CD4-positive, alpha-beta T cell treated with Interferon gamma for 1 hour (primary cell): ENCODE measurements at places on chromosomes 7 and 10.
A peak's percentile ranks its signal among the peaks of the same experiment; 100 is the strongest.

DNA sequence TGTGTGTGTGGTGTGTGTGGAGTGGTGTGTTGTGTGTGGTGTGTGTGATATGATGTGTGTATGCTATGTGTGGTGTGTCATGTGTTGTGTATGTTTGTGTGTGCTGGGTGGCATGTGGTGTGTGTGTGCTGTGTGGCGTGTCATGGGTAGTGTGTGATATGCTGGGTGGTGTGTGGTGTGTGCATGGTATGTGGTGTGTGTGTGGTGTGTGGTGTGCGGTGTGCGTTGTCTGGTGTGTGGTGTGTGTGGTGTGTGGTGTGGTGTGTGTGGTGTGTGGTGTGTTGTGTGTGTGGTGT, 37.5 kb upstream of the DNAJB6 start:
- DNase-seq, result no peak

DNA sequence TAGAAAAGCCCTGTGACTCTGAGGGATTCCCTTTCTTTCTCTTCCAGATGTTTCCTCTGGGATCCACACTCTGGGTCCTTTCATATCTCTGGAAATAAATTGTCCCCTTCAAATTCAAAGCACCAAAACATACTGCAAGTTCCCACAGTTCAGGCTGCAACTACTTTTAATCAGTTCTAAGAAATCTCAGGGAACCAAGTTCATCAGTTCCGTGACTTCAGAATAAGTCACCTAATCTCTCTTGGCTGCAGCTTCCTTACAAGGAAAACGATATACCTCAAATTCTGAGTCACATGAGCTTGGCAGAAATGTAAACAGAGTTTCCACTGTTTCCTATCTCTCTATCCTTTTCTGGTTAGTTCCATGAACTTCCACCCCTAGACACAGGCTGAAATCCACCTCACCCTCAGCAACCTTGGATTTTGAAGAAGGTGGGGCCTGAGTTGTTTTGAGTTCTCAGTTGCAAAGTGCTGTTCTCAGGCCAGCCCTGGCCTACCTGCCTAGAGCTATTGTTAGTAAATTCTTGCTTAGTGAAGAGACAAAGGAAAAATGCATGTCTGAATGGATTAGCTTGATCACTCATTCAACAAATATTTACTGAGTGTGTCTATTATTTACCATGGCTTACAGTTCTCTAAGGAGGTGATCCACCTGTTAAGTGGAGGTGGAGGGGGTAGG, 59.3 kb upstream of the IL6 start:
- no peak for DNase-seq

DNA sequence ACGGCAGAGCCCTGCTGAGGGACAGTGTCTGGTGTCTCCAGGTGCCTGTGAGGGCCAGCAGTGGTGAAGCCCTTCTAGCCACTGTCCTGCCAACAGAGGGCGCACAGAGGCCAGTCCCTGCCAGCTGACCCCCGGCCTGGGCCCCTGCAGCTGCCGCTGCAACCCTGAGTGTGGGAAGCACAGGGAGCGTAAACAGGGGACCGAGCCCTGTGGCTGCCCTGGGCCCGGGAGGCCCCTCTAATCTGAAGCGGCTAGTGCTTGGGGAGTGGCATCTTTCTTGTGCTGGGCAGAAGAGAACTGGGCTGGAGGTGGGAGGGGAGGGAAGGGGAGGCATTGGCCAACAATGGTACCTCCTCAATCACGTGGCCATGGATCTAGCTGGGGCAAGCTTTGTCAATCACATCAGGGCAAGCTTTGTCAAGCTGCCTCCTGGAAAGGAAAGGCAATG, 34.6 kb downstream of the TRIM8 start:
- DNase-seq, result peak; percentile 30

DNA sequence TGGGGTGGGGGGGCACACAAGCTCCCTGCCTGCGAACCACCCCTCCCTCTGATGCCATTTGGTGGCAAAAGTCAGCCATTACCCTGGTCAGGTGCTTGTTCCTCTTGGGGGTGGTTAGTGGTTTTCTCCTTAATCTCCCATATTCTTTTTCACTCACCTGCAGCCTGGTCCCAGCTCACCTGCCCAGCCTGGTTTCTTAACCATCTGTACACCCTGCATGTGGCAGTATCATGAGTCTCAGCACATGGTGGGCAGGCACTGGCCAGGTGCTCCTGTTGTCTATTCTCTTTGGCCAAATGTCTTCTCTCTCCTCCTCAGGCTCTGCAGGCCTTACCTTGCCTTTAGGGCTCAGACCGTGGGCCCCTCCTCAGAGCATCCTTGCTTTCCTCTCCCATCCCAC, 30.5 kb downstream of the OGDH start:
- no peak for DNase-seq

DNA sequence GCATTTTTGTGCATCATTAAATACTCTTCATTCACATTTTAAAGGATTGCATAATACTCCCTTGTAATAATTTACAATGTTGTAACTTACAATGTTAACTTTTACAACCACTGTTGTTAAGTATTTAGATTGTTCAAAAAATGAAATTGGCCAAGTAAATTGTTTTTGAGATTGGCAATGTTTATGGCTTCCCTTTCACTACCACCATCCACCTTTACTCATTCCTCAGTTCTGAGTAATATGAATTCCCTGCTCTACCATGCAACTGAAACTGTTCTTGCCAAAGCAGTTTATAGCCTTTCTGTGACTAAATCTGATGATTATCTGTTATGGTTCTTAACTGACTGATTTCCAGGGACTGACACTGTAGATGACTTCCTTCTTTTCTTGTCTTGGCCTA, 80.5 kb upstream of the TMEM106B start:
- DNase-seq, result no peak

GRCh38 chr7:12637819-12638592, 49.4 kb upstream of the ARL4A start:
- DNase-seq, result no peak

DNA sequence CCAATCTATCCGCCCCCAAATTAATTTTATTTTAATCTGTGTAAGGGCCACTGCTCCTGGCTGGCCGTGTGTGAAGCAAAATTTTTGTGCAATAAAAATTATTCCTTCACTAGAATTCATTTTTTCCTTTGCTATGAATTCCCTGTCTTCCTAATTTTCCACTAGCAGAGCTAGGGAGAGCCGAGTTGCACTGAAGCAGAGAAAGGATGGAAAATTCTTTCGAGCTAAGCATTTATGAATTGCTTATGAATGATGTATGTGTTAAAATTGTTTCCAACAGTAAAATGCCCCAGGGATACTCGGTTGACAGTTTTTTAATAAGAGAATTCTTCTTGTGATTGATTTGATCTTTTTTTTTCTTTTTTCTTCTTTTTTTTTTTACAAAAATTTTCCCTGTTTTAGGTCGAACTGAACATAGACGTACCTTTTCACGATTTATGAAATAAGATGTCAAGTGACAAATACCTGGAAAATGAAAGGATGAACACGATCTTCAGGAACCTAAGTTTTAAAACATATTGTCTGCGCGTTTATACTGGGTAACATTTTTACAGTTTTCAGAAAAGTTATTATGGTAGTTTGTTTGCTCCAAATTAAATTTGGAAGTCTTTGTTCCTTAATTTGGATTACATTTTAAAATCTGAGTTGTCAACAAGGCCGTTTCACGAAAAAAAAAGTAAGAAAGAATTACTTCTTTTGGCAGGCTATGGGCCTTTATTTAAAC, 288.8 kb upstream of the NFE2L3 start:
- no peak for DNase-seq

DNA sequence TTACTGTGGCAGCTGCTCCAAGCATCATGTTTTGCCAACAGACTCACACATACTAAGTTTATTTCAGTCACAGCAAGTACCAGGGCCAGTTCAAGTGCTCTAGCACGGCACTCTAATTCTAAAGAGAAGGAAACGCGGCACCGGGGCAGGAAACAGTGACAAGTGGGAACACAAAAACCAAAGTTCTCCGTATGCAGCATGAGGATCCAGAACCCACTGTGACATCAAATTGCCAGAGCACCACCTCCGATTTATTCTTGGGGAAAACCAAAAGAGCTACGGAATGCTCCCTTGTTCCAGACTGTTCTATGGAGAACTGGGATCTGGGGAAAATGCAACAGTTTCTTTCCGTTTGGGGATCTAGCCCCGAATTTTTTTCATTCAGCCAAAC, 448 bp upstream of the PTER start:
- DNase-seq, result peak; percentile 3

DNA sequence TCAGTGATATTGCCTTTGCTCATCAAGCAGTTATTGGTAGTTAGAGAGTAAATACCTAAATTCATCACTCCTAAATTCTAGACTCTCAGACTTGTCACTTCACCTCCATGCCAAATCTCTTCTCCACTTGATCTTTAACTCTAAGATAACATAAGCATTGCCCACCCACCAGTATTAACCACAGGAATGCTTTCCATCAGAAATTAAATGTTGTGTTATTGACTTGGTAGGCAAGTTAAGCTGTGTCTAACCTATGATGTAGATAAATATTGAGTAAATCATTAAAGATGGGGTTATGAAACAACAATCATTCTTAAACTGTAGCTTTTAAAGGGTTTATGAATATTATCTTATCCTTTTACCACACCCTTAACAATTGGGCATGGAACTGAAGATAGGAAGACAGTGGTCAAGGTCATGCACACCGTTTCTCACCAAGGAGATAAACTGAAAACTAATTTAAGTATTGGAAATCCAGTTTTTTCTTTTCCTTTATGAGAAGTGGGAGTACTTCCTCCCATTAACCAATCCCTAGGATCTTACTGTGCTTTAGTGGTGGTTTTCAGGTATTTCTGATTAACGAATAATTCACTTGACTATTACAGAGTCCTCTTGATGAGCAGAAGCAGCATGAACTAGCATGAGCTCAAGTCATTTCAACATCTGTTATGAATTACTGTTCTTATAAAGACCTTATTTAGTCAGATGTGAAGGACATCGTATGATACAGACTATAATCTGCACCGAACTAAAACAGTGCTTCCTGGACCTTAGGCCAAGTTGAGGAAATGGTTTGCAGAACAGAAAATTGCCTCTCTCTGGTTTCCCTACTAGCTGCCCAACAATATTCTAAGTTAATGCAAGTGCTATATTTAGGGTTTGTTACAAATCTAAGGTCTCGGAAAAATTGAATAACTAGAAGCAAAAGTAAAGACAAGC, 142.0 kb downstream of the LCOR start:
- DNase-seq, result no peak

- no peak for DNase-seq
Observed at GRCh38 chr7:40232242-40232893, 97.6 kb downstream of the SUGCT start.

GRCh38 chr10:128612195-128612594, 486.0 kb upstream of the MKI67 start:
- no peak for DNase-seq

- no peak for DNase-seq
Observed at GRCh38 chr10:73043766-73044377, 52.8 kb downstream of the P4HA1 start.

GRCh38 chr10:235915-236314, 100.7 kb downstream of the ZMYND11 start:
- no peak for DNase-seq

DNA sequence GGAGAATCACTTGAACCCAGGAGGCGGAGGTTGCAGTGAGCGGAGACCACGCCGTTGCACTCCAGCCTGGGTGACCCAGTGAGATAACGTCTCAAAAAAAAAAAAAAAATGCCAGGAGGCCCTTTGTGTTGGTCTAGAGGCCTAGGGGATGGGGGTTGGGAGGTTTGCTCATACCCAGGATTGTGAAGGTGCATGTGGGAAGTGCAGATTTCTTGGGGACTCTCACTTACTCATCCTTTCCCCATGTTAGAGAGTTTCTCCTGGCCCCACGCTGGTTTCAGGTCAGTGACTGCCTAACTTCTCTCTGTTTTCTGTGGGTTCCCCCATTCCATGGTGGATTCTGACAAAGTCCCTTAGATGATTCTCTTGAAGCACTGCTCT, 471.5 kb upstream of the CNTNAP2 start:
- no peak for DNase-seq

- DNase-seq, result no peak
Observed at GRCh38 chr10:93452143-93452542, 30.0 kb downstream of the MYOF start.

- DNase-seq, result no peak
Observed at GRCh38 chr10:33335801-33336581, 1.5 kb upstream of the NRP1 start.

DNA sequence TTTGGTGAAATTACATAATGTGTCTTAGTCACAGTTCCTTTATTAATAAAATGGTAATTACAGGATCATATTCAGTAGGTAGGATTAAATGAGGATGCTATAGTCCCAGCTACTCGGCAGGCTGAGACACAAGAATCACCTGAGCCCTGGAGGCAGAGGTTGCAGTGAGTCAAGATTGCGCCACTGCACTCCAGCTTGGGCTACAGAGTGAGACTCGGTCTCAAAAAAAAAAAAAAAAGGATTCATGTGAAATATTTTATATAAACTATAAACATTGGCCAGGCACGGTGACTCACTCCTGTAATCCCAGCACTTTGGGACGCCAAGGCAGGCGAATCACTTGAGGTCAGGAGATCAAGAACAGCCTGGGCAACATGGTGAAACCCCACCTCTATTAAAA, 197.9 kb downstream of the IMMP2L start:
- no peak for DNase-seq

DNA sequence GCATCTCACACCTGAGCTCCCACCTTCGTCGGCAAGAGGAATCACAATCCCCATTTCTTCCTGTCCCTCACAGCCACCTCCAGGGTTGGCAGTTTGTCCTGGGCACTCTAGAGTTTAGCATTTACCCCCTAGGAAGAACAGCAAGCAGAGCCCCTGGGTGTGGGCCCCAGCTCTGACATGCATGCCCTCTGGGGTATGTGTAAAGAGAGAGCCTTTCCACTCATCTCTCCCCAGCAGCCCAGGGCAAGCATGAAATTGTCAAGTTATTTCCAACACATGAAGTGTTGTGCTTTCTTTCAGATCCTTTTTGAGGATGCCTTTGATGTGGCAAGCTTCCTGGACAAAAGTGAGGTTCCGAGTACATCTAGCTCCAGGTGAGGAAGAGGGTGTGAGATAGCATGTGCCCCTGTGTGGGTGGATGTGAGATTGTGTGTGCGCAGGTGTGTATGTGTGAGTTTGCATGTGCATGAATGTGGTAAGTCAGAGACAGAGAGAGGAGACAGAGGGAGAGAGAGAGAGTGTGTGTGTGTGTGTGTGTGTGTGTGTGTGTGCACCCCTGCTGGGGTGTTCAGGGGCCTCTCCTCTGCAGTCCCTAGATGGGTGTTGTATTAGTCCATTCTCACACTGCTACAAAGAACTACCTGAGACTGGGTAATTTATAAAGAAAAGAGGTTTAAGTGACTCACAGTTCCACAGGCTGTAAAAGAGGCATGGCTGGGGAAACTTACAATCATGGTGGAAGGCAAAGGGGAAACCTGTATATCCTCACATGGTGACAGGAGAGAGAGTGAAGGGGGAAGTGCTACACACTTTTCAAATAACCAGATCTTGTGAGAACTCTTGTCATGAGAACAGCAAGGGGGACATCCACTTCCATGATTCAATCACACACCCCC, 18.1 kb downstream of the STRA8 start:
- DNase-seq, result no peak
